Fibroblast of the aortic adventitia (primary cell): ENCODE measurements at places on chromosomes 4 and X. TPM values are rescaled to one million over a fixed set of nuclear protein-coding genes. Genes with fewer than 3 reads are reported as not detected.

Gene PPBP
- not detected in 2 replicates for total RNA-seq

Gene GSPT2
- total RNA-seq: 9.8 and 11.5 TPM in 2 replicates

Gene GAB3
- 1.2 and 4.2 TPM in 2 replicates for total RNA-seq

Gene IL21
- not detected in 2 replicates for total RNA-seq

Gene PDZD4
- total RNA-seq: 0.09 and 1.1 TPM in 2 replicates

Gene RPA4
- 0.33 and 1.4 TPM in 2 replicates for total RNA-seq

Gene GK2
- total RNA-seq: not detected in 2 replicates

Gene AMELX
- not detected in 2 replicates for total RNA-seq

Gene CFAP97
- total RNA-seq: 34.7 and 74.3 TPM in 2 replicates

DNA sequence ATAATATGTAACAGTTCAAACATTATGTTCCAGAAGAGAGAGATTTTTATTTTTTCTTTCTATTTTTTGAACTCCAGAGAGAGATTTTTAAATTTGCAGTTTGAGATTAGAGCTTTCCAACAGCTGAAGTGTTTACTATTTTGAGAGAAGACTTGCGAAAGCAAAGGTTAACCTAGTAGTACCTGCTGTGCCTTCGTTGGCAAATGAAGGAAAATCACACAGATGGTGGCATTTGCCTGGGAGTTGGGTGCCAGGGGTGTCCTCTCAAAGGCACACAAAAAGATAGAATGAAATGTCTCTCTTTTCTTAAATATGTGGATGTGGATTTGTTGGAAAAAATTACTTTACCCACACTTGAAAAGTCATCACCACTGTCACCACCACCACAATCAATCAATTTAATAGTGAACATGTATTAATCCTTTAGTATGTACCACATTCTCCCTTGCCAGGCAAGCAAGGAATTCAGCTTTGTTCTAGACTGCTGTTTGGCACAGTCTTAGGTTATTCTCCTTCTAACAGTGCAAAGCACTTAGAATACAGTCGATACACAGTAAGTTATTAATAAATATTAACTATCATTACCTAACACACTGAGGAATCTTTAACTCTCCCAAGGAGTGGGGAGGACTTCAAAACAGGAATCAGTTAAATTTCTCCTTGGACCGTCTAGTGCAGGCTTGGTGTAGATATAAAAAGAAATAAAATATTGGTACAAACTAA lies 838.2 kb upstream of the FTHL17 start:
- DNase-seq: no peak

DNA sequence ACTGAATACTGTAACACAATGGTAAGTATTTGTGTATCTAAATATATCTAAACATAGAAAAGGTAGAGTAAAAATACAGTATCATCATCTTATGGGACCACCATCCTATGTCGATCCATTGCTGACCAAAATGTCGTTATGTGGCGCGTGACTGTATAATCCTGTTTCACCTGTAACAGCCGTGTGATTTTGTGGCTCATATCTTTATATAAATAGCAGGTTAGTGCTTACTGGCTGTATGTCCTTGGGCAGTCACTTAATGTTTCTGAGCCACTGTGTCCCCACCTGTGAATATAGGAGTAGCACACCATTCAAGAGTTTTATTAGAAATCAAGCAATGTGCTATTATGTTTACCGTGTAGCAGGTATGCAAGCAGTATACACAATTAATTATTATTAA lies 226.2 kb upstream of the FAT1 start:
- DNase-seq: no peak

DNA sequence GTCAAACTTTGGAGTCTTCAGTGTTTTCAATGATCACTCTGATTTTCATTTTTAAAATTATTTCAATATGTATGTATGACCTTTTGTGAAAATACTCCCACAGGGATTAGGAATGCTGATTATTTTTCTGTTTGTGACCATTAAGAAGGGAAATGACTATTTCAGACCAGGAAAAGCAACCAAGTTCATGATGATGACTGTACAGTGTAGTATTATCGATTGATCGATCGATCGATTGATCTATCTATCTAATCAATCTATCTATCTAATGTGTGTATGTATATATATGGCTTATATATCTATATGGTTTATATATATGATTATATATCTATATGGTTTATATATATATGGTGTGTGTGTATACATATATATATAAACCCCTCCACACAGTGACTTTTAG lies 131.5 kb upstream of the VEGFC start:
- no peak for DNase-seq

DNA sequence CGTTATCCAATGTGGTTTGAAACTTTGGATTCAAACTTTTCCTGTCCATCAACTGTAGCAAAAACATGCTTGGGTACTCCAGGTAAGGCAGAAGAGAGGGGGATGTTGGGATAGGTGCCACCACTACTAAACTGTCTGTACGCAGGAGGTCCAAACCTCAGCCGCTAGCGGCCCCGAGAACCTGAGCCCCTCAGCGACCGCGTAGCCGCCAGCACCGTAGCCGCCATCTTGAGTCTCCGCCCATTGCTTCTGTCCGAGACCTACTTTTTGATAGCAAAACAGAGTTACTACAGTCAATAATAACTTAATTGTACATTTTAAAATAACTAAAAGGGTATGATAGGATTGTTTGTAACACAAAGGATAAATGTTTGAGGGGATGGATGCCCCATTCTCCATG lies 119.9 kb upstream of the GRID2 start:
- no peak for DNase-seq

DNA sequence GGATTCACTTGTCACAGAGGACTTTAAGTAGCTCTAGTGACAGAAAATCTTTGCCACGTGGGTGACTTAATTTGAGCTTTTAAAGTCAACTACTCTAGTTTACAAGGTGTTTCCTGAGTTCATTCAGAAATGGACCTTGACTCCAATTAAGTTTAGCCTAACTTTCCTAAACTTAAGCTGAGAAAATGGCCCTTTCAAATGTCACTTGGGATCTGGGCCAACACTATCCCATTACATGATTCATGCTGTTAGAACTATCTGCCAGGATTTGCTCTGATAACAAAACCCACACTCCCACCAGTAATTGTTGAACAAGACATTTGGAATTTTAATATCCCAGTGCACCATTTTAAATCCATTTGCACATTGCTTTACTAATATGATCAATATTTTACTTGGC lies 40.8 kb downstream of the C4orf46 start:
- peak; percentile 91 for DNase-seq

DNA sequence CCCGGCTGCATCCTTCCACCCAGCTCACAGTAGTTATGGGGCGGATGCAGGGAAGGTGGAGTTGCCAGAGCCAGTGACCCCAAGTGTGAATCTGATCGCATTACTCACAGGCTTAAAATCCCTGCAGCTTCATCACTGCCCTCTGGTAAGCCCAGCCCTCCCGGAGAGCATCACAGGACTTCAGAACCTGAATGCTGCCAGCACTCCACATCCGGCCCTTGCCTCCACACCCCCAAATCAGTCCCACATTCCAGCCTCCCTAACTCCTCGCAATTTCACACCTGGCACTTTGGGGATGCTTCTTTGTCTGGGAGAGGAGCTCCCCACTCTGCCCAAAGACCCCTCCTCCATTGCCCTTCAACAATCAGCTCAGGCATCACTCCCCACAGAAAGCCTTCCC lies 15.6 kb downstream of the RASL11B start:
- DNase-seq: no peak

GRCh38 chr4:62269918-62270317 lies 1069.8 kb downstream of the ADGRL3 start:
- DNase-seq: no peak

DNA sequence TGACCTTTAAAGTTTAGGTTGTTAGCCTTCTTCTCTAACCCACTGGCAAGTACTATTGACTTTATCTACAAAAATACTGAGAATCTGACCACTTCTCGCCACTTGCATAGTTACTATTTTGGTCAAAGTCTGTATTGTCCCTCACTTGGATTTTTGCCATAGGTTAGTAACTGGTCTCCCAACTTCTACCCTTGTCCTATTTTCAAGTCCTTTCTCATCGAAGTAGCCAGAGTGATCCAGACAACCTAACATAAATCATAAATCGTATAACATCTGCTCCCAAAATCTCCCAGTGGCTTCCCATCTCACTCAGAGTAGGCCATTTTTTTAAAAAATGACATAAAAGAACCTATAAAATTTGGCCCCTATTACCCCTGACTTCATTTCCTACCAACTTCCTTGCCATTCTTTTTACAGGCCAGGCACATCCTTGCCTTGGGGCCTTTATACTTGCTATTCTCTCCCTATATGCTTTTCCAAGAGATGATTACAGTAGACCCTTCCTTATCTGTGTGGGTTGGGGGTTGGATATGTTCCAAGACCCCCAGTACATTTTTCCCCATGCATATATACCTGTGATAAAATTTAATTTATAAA lies 29.0 kb downstream of the WDFY3 start:
- DNase-seq: no peak

GRCh38 chr4:186712690-186713089 lies 11.0 kb downstream of the FAT1 start:
- no peak for DNase-seq

- peak; percentile 99 for DNase-seq
Measured at GRCh38 chr4:169225058-169225751, 45.6 kb downstream of the SH3RF1 start.

DNA sequence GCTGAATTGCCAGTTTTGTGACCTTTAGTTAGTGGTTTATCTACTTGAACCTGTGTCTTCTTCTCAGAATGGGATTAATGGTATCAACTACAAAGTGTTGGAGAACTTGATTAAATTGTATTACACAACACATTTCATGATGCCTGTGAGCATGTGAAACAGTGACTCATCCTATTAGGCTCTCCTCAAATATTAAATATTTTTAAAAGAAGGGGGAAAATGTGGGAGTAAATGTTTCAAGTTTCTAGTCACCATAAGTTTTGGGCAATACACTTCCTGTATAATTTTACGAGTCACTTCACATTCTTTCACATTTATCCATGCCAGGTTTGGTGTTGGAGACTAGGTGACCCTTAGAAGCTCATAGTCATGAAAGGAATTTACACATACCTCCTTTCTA lies 147.0 kb downstream of the HS3ST1 start:
- peak; percentile 64 for DNase-seq

- DNase-seq: no peak
Measured at GRCh38 chr4:106104276-106104675, 209.0 kb downstream of the NPNT start.

GRCh38 chr4:141009931-141010330 lies 123.3 kb downstream of the RNF150 start:
- no peak for DNase-seq

GRCh38 chr4:111228874-111229273 lies 606.0 kb upstream of the PITX2 start:
- DNase-seq: peak; percentile 39

GRCh38 chr4:94038195-94038594 lies 169.5 kb upstream of the SMARCAD1 start:
- DNase-seq: no peak

- DNase-seq: no peak
Measured at GRCh38 chr4:7241597-7242125, 49.3 kb downstream of the SORCS2 start.

DNA sequence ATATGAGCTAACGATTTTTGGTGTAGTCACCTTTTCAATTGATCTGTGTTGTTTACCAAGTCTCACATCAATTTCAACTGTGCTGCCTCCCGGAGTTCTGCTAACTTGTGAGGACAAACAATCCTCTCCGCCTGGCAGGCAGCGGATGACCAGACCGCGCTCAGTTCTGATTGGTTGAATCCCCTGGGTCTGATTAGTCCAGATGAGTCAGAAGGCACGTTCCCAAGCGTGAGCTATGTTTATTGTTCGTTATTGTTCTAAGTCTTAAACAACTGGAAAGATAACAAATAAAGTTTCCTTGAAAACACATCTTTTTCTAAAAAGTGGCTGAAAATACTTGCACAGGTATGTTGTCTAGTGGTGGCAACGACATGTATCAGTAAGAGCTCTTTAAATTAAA lies 37.9 kb upstream of the TRPC3 start:
- DNase-seq: peak; percentile 62

GRCh38 chr4:178255172-178255571 lies 812.9 kb upstream of the AGA start:
- DNase-seq: no peak

- no peak for DNase-seq
Measured at GRCh38 chrX:150005027-150005426, 66.7 kb upstream of the EOLA2 start.

DNA sequence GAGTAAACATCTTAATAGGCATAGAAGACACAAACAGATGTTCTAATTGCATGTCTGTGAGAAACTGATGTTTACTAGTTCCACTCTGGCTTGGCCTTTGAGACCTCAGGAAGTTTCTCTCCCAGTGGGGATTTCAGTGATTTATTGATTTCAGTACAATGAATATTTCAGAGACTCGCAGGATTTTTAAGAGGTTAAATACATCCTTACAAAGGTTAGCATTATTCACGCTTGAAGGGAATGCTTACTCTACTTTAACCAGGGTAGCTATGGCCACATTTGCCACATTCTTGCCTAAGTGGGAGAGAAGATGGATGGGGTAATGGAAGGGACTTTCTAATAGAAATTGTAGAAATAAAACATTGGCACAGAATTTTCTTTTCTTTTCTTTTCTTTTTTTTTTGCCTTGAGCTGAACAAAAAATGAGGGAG lies 480.1 kb downstream of the SPRY1 start:
- DNase-seq: no peak

- peak; percentile 99 for DNase-seq
Measured at GRCh38 chr4:11130195-11130970, 298.3 kb downstream of the HS3ST1 start.

- no peak for DNase-seq
Measured at GRCh38 chr4:142913461-142914030, 67.4 kb upstream of the INPP4B start.

- DNase-seq: no peak
Measured at GRCh38 chrX:78063687-78064086, 40.4 kb upstream of the PGK1 start.

GRCh38 chr4:68175562-68176155 lies 46.0 kb upstream of the TMPRSS11F start:
- DNase-seq: peak; percentile 75

DNA sequence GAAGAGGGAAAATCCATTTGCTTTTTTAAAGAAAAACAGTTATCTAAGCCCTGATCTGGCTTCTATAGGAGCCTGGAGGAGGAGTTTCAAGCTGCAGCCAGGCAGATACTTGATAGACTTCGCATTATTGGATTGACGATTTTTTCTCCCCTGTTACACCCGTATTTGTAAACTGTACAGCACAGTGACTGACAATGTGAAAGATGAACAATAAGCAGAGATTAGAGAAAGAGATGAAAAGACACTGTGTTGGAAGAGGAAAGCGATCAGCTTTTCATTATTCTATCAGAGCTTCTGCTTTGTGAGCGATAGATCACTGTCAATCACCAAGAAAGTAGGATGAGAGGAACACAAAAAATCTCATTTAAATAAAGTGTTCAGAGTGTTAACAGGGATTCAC lies 639.2 kb downstream of the TLL1 start:
- no peak for DNase-seq
